ENCODE measurements at places on chromosomes 4 and X.

DNA sequence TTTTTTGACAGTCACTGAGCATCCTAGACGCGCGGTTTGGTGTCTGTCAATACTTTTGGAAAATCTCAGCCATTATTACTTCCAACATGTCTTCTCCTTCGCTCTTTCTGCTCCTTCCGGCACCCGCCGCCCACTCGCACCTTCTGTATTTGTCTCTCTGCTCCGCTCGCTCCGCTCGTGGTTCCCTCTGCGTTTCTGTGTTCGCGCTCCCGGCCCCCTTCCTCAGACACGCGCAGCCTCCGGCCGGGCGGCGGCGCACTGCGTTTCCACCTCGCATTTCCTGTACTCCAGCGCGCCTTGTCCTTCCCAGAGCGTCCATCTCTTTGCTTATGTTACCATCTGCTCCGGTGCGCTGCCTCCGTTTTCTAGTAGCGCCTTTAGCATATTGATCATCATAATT lies 21.1 kb downstream of the PDE6B start:
- DNase-seq: no peak

DNA sequence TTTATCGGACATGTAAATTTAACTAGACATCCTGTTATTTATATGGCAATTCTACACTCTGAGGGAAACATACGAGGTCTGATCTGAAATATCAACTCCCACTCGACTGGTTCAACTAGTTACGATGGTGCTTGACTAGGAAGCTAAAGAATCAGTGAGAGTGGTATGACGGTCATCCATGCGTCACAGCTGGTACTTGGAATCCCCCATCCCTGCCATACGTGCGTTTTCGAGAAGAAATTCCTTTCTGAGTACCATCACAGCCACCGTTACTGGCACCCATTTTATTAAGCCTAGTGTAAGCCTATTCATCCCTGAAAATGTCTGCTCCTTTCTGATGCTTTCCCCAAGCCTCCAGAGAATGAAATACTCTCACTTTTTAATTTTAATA lies 695 bp upstream of the PIGA start:
- DNase-seq: peak; percentile 68

GRCh38 chrX:39820938-39821708 lies 276.6 kb downstream of the BCOR start:
- DNase-seq: no peak

DNA sequence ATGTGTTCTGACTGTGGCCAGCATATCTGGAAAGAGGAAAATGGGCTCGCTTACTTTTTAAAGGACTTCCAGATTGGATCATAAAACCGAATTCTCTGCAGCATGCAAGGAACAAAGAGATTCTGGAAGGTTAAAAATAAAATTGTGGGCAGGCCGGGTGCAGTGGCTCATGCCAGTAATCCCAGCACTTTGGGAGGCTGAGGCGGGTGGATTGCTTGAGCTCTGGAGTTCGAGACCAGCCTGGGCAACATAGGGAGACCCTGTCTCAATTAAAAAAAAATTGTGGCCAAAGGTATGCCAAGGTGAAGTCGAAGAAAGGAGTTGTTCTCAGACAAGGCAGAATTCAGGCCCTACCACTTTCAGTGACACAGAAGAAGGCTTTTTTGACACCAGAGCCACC lies 37.8 kb downstream of the NELFA start:
- DNase-seq: no peak

GRCh38 chrX:18471296-18471695 lies 45.9 kb downstream of the CDKL5 start:
- no peak for DNase-seq

DNA sequence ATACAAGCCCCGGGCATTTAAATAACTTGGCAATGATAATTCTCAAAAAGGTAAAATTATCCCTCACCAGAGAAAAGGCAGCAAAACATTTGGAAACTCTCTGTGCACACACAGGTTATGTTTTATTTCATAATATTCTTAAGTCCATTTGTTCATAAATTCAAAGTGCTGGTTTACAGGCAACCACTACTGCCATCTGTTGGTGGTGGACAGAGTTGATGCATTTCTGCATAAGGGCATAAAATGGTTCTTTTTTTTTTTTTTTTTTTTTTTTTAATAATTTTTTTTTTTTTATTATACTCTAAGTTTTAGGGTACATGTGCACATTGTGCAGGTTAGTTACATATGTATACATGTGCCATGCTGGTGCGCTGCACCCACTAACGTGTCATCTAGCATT lies 31.5 kb upstream of the IL21 start:
- peak; percentile 60 for DNase-seq

GRCh38 chr4:5814421-5814820 lies 78.5 kb downstream of the CRMP1 start:
- DNase-seq: no peak

DNA sequence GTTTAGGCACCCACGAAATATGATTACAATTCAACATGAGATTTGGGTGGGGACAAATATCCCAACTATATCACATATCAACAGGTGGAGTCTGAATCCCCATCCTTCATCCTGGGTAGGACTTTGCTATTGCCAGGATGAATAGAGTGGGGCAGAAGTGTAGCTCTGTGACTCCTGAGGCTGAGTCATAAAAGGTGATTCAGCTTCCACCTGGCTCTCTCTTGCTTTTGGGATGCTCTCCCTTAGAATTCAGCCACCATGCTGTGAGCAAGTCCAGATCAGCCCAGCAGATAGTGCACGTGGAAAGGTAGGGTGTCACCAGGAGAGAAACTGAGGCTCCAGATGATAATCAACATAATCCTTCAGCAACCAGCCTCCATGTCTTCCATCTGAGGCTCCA lies 193.8 kb upstream of the BCOR start:
- peak; percentile 13 for DNase-seq

GRCh38 chr4:23931489-23931830 lies 41.6 kb upstream of the PPARGC1A start:
- DNase-seq: no peak

GRCh38 chr4:130419211-130419975 lies 1323.4 kb downstream of the C4orf33 start:
- no peak for DNase-seq

DNA sequence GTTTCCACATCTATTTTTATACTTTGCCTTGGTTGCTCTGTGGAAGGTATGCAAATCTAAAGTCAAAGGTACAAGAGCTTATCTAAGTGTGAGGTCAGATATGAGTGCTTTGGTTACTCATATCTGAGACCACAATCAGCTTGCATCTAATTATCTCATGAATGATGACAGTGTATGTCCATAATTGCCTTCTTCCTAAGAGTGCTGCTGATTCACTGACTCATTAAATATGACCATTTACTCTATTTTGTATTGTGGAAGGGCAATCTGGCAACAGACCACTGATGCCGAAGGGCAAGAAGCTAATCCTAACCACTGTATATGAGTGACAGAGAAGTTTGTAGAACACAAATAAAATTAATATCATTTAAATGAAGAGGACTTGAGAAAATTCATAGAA lies 1190.2 kb upstream of the AGA start:
- DNase-seq: peak; percentile 8

- DNase-seq: no peak
Measured at GRCh38 chr4:90445380-90445779, 318.2 kb downstream of the CCSER1 start.

GRCh38 chr4:141643557-141643956 lies 7.2 kb downstream of the IL15 start:
- DNase-seq: peak; percentile 80

GRCh38 chr4:26074712-26075430 lies 160.9 kb downstream of the SMIM20 start:
- no peak for DNase-seq

DNA sequence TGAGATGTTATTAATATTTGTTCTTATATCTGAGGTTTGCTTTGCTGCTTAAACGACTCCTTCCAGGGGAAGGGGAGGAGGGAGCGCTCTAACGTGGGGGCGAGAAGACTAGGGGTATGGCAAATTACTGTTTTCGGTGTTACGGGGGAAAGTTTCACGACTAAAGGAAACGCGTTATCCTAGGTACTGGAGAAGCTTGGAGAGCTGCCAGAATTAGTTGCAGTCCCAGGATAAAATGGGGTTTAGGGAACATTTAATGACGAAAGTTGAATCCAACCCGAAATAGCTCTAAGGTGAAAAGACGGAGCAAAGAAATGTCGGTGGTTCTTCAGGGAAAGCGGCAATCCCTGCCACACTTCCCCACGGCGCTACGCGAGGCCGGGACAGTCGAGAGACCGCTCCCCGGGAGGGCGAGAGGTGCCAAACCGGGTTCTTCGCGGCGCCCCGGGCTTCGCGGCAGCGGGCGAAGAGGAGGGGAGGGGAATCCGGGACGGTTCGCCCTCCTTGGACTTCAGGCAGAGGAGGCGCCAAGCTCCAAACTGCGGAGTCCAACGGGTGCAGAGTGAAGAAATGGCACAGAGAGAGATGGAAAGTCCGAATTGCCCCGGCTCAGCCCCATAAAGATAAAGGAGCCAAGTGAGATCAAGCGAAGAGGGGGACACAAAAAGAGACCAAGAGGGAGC lies 724 bp downstream of the THOC2 start:
- peak; percentile 37 for DNase-seq

DNA sequence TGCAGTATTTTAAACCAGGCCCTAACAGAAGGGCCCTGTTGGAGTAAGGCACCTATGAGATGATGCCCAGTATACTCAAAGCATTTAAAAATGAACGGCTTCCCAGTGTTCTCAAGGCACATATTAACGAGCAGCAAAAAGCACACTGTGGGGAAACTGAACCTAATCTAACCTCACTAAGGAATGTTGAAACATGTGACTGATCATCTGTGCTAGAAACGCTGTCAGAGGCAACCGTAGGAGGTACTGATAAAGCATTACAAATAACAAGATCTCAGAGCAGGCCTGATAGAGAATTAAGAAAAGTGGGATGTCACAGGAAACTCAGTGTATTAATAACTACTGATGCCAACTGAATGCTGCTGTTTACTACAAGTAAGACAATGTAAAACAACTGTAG lies 24.0 kb downstream of the ASB9 start:
- no peak for DNase-seq

DNA sequence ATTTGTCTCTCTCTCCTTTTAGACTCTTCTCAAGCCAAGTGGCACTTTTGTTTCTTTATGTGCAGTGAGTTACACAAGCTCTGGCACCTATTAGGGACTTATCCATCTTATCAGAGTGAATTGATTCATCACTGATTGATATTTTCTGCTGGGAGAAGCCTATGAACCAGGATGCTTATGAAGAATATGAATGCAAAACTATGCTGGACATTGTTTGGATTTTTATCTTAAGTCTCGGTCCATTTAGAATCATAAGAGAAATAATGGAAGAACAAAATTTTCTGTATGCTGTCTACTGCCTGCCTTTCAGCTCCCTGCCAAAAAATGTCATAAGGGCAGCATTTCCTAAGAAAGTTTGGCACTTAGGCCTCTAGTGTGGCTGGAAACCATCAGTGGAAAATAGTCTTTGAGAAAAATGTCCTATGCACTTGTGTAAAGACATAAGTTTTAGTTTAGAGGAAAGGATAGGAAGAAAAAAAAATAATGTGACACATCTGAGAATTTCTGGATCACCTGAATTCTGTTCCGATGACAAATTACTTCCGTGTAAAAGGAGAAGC lies 365.7 kb upstream of the MAD2L1 start:
- no peak for DNase-seq

- peak; percentile 16 for DNase-seq
Measured at GRCh38 chrX:71941776-71942175, 31.1 kb downstream of the NHSL2 start.

DNA sequence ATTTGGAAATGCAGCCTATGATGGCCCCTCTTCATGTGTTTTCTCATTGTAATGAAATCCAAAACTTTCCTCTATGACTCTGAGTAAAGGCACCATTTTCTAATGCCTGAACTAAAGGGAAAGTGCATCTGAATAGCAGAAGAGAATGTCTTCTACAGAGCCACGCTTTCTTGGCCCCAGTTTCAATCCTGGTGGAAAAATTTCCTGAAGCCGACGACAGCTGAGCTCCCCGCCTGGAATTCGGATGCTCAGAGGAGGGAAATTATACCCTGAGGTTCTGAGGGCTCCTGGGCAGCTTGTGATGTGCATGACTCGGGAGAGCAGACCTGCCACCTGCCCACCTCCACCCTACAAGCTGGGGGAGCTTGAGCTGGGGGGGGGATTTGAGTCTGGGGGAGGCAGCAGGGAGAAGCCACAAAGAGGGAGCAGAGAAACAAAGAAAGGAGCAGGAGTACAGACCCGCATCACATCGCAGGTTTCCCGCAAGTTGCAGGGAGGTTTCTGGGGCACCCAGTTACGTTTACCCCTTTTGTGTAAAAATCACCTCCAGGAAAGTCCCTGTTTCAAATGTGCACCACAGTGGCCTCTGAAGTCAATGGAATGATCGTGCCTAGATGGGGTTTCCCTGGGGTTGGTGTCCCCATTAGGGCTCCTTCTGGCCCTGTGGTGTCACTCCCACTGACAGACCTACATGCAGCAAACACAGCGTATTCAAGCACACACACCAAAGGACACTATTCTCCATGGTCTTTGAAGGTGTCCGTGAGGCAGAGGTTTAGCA lies 145.6 kb upstream of the RBPJ start:
- DNase-seq: no peak

GRCh38 chr4:164383358-164384220 lies 370.3 kb upstream of the SMIM31 start:
- no peak for DNase-seq

- no peak for DNase-seq
Measured at GRCh38 chr4:158799013-158799770, 30.4 kb downstream of the FNIP2 start.

- no peak for DNase-seq
Measured at GRCh38 chrX:150572206-150572605, 3.8 kb downstream of the MTM1 start.
